Fibroblast of skin of left quadriceps (primary cell): ENCODE measurements at places on chromosomes 11 and 22.
A peak's percentile ranks its signal among the peaks of the same experiment; 100 is the strongest.

GRCh38 chr11:13091373-13091772 is 82.3 kb downstream of the RASSF10 start:
- no peak for DNase-seq

- no peak for DNase-seq
These were observed 23.7 kb downstream of the USP47 start for GRCh38 chr11:11865449-11865848.

DNA sequence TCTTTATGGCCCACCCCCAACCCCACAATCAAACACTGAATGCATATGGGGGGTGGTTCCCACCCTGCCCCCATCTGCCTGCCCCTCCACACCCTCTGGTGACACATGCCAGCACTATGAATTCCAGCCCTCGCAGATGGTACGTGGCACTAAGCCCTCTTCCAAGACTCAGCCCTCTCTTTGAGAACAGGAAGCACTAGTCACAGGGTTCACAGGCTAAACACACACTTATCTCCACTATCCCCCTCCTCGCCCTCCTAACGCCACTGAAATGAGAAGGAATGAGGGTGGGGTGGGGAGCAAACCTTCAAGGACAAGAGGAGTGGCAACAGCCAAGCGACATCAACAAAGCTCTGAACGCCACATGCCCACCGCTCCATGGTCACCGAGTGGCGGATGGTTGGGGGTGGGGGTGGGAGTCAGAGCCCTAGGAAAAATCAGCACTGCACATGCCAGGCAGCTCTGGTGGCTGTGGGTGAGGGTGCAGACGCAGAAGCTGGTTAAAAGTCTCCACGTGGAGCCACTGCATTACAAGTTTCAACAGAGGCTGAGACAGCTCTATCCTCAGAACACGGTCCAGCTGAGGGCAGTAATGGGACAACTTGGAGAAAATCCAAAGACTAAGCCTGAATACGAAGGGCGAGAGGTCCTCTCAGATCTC is 33.6 kb downstream of the TMEM184B start:
- peak; percentile 76 for DNase-seq

- no peak for DNase-seq
These were observed 133.7 kb downstream of the SNX19 start for GRCh38 chr11:130782361-130783222.

GRCh38 chr11:63993100-63993499 is 6.9 kb downstream of the OTUB1 start:
- DNase-seq: no peak

DNA sequence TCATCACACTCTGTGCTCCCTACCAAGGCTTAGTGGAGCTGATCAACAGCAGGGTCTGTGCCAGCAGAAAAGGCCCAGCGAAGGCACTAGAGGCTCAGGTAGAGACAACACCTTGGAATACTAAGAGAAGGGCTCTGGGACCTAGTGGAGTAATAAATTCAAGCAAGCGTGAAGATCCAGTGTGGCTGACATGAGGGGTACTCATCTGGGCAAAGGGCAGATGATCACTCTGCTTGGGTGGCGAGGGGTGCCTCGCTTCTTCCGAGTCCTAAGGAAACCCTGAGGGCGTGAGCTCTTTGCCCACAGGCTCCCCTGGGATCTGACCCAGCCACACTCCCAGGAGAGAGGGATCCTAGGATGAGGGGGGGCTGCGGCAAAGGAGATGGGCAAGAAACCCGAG is 3.5 kb upstream of the TPBGL start:
- DNase-seq: no peak

DNA sequence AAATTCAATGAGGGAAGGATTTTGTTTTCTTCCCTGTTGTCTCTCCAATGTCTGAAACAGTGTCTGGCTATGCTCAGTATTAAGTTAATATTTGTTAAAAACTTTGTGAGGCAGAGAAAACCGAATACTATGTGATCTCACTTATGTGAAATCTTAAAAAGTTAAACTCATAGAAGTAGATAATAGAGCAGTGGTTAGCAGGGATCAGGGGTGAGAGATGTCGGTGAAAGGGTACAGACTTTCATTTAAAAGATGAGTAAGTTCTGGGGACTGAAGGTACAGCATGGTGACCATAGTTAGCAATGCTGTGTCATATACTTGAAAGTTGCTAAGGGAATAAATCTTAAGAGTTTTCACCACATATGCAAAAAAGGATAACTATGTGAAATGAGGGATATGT is 244.6 kb downstream of the AASDHPPT start:
- no peak for DNase-seq

DNA sequence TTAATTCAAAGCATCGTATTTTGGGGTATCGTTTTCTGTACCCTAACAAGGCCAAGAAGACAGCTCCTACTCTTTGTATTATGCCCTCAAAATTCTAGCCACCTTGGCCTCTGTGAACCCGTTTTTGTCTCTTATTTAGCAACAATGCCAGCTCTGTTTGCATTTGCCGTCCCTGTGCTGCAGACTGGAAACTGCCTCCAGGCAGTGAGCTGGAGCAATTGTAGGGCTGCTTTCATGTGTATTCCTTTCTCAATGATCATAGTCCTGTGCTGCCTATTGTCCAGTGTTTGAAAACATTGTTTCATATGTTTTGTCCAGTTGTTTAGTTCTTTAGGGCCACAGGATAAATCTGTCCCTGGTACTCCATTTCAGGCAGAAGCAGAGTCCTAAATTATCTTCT is 19.9 kb upstream of the BACE1-AS start:
- no peak for DNase-seq

DNA sequence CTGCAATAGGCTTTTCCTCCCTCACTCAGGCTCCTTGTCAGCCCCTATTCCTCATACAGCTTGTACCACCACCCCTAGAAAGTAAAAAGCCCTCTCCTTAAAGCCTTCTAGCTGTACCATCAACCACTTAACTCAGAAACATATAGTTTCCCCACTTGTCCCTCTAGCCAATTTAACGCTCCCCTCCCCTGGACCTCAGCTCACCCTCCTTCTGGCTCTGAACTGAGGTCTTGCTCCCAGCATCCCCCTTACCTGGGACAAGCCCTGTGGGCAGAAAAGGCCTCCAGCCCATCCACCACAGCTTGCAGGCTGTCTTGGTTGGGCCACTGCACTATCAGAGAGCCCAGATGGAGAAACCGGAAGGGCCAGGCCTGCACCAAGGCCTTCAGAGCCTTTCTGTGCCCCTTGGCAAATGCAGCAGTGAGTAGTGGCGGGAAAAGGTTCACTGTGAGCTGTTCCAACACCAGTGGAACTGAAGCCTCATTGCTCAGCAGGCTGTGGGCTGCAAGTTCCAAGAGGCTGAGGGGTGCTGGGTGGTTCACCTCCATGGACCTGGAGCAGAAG is 12.4 kb upstream of the TOP3B start:
- DNase-seq: no peak

GRCh38 chr11:100932474-100933100 is 197.0 kb downstream of the PGR start:
- DNase-seq: peak; percentile 24

DNA sequence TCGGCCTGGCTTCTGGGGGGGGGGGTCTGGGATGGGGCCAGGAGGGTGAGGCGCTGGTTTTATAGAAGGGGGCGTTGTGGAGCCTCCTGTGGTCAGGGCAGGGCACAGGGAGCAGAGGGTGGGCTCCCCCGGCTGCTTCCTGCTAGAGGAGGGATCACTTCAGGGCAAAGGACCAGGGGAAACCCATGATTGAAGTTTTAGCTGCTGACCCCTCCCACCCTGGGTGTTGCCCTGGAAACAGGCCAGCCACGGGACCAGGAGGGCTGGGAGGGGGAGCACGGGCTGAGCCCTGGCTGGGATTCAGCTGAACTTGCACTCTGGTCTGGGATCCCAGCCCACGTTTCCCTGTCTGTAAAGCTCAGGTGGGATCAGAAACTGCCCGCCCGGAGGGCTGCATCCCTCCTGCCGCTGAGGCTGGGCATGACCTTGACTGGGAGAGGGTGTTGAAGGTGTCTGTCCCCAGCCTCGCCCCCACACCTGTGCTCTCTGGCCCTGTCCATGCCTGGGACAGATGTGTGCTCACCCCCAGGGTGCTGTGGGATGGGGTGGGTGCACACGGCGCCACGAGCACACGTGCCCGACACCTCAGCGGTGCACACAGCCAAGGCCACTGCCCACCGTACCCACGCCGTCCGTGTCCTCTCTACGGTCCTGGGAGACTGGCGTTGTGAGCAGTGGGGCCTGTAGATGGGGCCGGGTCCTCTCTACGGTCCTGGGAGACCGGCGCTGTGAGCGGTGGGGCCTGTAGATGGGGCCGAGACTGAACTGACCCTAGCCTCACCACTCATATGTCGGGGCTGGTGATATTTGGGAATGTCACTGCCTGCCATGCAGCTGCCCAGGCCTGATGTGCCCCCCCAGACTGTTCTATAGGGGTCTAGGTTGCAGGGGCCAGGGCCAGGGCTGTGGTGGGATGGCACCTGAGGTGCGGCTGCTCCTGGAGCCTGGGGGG is 2.3 kb downstream of the TSPAN4 start:
- peak; percentile 77 for DNase-seq

GRCh38 chr11:10659339-10660216 is 34.0 kb downstream of the IRAG1 start:
- DNase-seq: peak; percentile 85

- no peak for DNase-seq
These were observed 23.1 kb downstream of the FANCF start for GRCh38 chr11:22602504-22602903.

DNA sequence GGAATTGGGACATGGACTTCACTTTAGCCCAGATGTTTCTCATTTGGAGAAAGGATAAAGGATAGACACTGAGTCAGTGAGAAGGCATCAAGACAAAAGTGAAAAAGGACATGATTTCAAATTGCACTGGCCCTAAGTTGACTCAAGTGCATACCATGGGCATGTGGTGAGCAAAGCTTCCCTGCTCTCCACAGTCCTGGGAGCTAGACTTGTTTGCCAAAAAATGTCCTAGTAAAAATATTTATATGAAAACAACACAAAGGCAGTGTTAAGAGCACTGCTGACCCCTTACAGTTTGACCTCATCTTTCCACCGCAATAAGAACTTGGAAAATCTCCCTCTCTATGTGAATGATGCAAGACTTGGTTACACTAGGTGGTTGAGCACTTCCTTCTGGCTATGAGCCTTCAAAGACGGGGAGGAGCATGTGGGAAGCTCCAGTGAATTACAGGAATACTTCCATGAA is 46.5 kb upstream of the FIBIN start:
- peak; percentile 100 for DNase-seq

DNA sequence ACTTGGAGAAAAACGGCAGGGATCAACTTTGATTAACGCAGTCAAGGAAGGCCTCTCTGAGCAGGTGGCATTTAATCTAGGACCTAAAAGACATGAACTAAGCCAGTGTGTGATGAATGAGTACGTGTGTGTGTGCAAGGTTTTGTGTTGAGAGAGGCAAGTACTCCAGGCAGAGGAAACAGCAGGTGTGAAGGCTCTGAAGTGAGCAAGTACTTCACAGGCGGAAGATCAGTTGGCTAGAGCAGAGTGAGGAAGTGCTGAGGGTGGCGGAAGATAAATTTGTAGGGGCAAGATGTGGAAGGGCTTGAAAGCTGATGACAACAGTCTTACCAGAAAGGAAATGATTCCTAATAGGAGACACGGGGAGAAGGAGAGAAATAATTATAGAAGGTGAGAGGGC is 6.8 kb downstream of the APIP start:
- DNase-seq: no peak

GRCh38 chr11:126173257-126173656 is 38.2 kb downstream of the RPUSD4 start:
- DNase-seq: no peak

- DNase-seq: no peak
These were observed 13.8 kb upstream of the DGKZ start for GRCh38 chr11:46333394-46333947.
